Stimulated activated CD8-positive, alpha-beta memory T cell treated with anti-CD3 and anti-CD28 coated beads, Interleukin-7, amount 100 ng/mL, for 48 hours (primary cell): ENCODE measurements at places on chromosomes 2 and 18.

DNA sequence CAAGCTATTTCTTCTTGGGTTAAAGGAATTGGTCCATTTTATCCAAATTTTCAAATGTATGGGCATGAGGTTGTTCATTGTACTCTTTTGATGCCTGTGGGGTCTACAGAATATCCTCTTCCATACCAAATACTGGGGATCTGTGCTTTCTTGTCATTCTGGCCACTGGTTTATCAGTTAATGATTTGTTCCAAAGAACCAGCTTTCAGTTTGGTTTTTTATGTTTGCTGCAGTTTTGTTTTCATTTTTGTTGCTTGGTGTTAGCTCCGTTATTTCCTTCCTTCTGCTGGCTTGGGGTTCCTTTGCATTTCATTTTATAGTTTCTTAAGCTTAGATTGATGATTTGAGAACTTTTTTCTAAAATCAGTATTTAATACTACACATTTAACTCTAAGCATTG, 45.5 kb downstream of the SLC66A2 start:
- DNase-seq, result no peak

- DNase-seq, result no peak
Observed at GRCh38 chr2:238696786-238697185, 151.1 kb upstream of the TWIST2 start.

GRCh38 chr2:239936838-239937581, 88.1 kb downstream of the NDUFA10 start:
- no peak for DNase-seq

DNA sequence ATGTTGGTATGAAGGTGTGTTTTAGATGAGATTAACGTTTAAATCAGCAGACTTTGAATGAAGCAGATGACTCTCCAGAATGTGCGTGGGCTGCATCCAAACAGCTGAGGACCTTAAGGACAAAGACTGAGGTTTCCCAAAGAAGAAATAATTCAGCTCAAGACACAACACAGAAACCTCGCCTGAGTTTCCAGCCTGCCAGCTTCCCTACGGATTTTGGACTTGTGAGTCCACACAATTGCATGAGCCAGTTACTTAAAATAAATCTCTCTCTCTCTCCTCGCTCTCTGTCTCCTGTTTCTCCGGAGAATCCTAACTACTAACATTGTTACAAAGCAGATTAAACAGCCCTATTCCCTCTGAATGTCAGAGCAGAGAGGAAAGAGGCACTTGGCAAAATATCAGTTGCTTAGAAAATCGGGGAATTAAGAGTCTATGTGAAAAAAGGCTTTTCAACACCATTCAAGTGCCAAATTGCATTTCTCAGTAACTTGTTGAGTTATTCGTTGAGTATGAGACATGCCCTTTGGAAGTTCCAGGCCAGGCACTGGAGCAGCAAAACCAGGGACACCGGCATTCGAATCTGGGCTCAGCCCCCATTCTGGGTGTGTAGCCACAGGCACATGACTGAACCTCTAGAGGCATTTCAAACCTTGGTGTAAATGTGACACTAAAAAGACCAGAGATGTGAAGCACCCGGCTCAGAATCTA, 174.6 kb upstream of the PID1 start:
- no peak for DNase-seq

DNA sequence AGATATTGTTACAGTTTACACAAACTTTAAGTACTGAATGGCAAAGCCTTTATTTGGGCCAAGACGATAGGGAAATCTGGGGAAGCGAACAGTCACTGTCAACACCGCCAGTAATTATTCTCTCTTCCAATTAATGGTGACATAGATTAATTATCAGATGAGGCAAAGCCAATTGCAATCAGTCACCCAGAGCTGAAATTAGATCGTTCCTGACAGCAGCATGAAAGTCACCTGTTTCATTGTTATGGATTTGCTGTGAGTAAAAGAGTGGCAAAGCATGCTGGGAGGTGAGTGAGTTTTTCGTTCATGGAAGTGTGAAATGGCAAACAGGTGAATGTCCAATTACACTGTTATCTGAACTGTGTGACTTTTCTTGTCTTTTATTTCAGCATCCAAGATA, 164.8 kb upstream of the KLHL14 start:
- no peak for DNase-seq

DNA sequence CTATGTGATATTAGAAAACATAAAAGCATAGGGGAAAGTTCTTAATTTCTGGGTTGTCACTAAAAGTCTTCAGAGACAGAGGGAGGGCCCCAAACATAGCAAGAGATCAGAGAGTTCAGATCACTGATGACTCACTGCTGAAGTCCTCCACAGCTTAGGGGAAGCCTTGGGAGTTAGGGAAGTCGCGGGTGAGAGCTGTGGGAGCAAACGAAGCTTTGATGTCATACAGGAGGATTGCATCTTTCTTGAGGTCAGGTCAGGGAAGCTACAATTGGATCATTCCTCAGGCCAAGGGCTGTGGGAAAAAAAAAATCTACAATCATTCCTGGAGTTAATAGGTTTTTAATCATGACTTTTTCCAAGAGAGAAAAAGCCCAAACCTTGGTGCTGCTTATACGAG, 96.2 kb downstream of the COPS8 start:
- DNase-seq, result no peak

GRCh38 chr18:6547476-6547875, 132.8 kb upstream of the L3MBTL4 start:
- no peak for DNase-seq

DNA sequence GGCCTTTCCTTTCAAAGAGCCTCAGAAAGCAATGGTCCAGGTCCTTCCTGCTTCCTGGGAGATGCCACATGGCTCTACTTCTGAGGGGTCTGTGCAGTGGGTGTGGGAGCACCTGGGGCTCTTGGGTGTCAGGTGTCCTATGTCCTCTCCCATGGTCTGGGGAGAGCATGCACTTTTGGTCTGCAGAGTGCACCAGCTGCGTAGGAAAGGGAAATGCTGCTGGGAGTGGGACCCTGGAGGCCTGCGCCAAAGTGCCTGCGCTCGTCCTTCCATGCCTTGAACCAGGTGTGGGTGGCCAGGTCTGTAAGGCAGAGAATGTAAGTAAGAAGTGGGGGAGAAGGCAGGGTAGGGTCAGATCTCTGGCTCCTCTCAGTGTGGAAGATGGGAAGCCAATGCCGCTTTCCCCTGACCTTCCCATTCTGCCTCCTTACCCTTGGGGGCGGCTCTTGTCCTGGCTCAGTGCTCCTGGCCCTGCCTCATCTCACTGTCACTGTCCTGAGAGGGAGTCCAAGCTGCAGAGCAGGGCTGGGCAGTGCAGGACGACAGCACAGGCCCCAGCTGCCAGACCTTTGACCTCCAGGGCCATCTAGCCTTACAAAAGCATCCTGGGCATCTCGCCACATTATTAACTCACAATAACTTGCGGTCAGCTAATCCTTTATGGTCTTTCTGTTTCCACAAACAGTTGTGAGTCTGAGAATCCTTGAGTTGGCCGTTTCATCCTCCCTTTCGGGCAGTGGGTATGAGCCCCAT, 6.6 kb upstream of the PROM2 start:
- no peak for DNase-seq

DNA sequence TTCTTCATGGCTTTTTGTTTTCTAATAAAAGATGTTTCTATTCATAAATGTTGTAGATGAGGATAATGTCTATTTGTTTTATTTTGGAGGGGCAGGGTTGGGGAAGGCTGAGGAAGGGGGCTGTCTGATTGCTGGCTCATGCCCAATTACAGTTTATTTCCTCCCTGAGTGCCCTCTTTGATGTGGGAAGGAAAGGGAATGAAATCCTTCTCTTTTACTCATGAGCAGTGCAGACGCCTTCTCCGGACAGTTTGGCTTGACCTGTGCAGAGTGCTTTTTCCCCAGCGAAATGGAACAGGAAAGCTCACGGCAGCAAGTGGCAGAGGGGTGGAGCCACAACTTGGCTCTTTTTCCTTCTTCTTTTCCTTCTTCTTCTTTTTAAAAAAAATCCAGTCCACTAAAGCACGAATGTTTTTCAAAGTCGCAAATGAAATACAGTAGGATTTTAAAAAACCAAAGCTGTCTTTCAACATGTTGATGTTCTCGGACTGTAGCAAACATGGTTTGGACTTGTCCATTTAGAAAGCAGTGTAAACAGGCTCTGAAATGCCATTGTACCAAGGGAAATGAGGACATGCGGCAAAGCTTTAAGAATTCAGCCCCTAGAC, 34.5 kb downstream of the RAB31 start:
- DNase-seq, result no peak

- no peak for DNase-seq
Observed at GRCh38 chr2:20582600-20583221, 68.2 kb downstream of the HS1BP3 start.

DNA sequence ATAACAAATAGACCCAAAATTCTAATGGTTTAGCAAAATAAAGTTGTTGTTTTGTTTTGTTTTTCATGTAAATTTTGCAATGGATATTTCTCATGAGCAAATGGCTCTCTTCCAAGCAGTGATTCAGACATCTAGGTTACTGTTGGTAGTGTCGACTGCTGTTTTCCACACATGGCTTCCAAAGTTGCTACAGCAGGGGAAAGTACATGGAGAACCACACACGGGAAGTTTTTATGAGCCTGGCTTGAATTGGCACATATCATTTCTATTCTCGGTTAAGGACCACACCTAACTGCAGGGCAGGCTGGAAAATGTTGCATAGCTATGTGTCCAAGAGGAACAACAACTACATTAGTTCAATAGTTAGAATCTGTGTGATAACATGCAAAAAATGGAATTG, 262.1 kb downstream of the GALNT13 start:
- DNase-seq, result no peak

DNA sequence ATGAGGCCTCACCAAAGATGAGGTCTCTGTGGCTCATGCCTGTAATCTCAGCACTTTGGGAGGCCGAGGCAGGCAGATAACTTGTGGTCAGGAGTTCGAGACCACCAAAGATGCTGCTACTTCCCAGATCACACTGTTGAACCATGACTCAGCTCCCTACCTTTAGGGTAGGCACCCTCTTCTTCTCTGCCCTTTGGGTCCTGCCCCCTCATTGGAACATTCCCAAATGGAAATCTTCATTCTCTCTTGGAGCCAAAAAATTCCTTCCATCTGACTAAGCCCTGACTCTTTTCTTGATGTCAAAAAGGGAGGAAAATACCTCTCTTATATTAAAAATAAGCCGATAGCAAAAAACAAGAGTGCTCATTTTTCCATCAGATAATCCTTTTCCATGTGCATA, 183.5 kb downstream of the PAX3 start:
- DNase-seq, result no peak

DNA sequence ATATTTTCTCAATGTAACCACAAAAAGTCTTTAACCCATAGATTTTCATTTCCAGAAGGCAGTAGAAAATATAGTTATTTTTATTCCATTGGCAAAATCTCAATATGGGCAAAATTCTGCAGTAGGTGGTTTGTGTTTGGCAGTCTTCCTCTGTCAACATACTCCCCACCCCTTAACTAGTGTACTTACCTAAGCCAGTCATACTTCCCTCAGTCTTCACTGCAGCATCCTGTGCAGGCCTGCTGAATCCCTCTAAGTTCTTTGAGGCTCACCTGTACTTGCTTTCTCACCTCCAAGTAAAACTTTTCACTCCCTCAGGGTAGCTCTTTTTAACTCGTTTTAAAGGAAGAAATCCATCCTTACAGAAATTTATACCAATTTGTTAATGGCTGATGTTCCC, 6.8 kb downstream of the CARF start:
- no peak for DNase-seq

DNA sequence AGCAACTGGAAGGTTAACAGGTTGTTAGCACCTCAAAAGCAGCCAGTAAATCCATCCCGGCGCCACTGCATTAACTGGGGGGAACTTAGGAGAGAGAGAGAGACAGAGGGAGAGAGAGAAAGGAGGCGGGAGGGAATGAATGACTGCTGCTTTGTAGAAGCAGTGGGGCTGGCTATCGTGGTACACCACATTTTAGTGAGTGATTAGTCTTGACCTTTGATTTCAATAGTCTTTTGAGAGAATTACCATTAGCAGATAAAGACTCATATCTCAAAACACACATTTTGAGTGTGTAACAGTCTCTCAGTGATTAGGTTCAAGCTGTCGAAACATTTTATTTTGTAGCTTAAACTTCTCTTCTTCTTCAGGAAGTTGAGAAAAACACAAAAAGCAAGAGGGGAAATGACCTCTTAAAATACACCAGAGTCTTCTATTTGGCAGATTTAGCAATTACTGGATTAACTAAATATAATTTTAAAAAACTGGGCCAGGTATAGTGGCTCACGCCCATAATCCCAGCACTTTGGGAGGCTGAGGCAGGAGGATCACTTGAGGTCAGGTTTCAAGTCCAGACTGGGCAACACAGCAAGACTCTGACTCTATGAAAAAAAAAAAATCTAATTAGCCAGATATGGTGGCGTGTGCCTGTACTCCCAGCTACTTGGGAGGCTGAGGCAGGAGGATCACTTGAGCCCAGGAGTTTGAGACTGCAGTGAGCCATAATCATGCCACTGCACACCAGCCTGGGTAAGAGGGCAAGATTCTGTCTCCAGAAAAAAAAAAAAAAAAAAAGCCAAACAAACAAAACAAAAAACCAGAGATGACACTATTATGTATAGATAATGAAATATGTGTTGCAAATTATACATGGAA, 22.0 kb upstream of the PNO1 start:
- DNase-seq, result no peak

DNA sequence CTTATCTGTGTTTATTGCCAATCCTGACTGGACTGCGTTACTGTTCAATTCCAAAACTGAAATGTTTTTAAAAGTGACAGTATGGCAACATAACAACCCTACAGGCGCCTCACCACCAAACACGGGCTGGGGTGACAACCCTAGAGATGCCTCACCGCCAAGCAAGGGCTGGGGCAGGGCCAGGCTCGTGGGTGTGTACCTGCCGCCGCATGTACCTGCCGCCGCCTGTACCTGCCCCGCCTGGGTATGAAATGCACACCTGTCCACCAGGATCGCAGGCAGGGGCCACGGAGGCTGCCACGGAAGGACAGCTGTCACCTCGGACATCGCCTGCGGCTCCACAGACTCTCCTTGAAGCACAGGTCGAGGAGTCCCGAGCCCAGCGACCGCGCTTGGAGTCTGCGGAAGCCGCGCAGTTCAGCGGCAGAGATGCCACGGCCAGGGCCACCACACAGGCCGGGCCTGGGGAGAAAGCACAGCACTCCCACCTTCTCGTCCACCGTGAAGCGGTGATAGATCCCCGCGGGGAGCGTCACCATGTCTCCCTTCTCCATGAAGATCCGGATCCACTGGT, 18.9 kb downstream of the ADI1 start:
- no peak for DNase-seq

- no peak for DNase-seq
Observed at GRCh38 chr18:49739275-49739674, 74.1 kb downstream of the ACAA2 start.

DNA sequence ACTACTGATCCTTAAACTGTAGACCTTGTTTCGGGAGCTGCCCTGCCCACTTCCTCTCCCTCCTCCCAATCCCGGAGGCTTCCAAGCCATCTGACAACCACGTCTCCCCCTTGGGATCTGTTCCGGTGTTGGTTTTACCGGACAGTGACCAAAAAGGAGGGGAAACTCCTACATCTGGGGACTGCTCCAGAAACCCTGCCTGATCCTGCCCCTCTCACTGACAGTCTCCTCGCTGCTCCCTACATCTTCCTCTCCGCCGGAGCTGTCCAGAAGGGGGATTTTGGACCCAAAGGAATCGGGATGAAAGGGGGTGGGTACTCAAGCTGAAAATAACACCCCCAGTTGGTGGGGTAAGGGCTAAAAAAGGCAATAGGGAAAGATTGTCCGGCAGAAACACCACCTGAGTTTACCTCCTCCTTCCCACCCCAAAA, 1.5 kb downstream of the INO80D start:
- no peak for DNase-seq

- DNase-seq, result no peak
Observed at GRCh38 chr2:74646834-74647482, 1.2 kb downstream of the M1AP start.
